ENCODE measurements at places on chromosomes 1 and 21. TPM values are rescaled to one million over a fixed set of nuclear protein-coding genes. Genes with fewer than 3 reads are reported as not detected.

DNA sequence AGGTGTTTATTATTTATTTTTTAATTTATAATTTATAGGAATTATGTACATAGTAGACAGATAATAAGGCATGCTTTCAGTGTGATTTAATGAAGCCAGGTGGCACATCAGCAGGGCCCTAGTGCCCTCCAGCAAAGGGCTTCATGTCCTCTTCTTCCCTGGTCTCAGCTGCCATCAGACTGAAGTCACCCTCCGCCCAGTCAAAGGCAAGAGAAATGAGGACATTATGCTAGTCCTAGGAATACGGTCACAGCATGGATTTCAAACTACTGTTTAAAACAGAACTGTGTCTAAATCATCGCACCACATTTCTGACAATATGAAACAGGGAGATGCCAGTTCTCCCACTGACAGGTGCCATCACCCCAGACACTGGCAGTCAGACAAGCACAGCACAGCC lies 168.1 kb downstream of the SEC16B start:
- DNase-seq: no peak

- no peak for DNase-seq
Measured at GRCh38 chr1:208025031-208025430, 114.1 kb upstream of the CD34 start.

- DNase-seq: peak; percentile 76
Measured at GRCh38 chr21:45074048-45074817, at the start of gene ADARB1. ADARB1 (plus strand) TSS chr21:45074580; CDS start chr21:45171657, 97,077 bp downstream.

GRCh38 chr1:92201973-92202372 lies 15.7 kb upstream of the C1orf146 start:
- no peak for DNase-seq

GRCh38 chr1:48001696-48002095 lies 4.5 kb upstream of the TRABD2B start:
- DNase-seq: no peak

The HSD11B1 gene
- not detected for total RNA-seq

GRCh38 chr1:43366601-43367025 lies 1.2 kb downstream of the ELOVL1 start:
- DNase-seq: no peak

- peak; percentile 38 for DNase-seq
Measured at GRCh38 chr1:163596541-163597258, 274.9 kb downstream of the NUF2 start.
